ENCODE measurements at places on chromosomes 16 and 17.

DNA sequence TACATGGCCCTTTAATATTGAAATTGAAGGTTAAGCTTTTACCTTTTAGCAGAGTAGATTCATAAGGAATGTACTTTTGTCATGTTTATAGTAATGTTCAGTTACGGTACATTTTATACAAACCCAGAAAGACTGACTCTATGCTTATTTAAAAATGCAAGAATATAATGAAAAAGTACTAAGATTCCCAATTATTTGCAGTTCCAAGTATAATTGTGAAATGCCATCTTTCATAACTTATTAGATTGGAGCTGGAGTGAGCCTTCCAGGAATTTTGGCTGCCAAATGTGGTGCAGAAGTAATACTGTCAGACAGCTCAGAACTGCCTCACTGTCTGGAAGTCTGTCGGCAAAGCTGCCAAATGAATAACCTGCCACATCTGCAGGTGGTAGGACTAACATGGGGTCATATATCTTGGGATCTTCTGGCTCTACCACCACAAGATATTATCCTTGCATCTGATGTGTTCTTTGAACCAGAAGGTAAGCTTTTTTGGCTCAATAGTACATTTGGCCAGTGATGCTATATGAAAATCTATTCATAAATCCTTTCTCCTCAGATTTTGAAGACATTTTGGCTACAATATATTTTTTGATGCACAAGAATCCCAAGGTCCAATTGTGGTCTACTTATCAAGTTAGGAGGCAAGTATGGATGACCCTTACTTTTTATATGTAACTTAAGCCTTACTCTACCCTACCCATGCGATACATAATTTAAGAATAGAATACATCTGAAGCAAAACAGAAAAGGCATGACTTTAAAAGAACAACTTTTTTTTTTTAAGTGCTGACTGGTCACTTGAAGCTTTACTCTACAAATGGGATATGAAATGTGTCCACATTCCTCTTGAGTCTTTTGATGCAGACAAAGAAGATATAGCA, 4.2 kb downstream of the SRSF2 start:
- DNase-seq = no peak

- no peak for DNase-seq
Measured at GRCh38 chr17:17090642-17091103, 48.4 kb downstream of the MPRIP start.

DNA sequence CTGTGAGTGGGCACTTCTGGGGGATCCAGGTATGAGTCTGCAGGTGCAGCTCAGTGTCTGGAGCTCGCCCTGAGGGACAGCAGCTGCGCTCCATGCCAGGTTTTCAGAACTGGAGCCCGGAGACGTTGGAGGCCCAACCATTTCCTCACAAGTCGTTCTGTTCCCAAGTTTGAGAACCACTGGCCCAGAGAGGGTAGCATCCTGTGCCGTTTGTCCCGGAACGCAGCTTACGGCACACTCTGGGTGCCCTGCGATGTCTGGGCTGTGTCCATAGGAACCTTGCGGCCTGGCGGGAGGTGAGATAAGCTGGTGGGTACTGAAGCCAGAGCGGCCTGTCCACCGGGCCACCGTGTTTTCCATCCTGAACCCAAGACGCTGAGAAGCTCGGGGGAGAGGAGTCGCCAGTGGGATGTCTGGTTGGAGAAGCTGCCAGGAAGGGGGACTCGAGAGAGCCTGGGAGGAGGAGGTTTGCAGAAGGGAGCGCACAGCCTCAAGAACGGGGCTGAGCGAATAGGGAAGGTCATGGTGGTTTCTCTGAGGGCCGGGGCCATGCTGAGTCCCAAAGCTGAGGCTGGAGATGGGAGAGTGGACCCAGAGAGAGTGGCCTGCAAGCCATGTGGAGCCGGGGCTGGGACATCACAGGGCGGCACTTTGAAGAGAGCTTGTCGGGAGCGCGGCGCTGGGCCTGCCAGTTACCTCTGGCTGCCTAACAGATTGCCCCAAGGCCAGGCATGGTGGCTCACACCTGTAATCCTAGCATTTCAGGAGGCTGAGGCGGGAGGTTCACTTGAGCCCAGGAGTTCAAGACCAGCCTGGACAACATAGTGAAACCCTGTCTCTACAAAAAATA, 211.0 kb upstream of the GSE1 start:
- DNase-seq = no peak

- DNase-seq = peak; percentile 29
Measured at GRCh38 chr17:16470265-16470664, 21.7 kb downstream of the LRRC75A start.

GRCh38 chr17:8503368-8503767, 67.7 kb downstream of the NDEL1 start:
- no peak for DNase-seq

GRCh38 chr17:82127704-82128103, 29.7 kb upstream of the FASN start:
- DNase-seq = no peak

DNA sequence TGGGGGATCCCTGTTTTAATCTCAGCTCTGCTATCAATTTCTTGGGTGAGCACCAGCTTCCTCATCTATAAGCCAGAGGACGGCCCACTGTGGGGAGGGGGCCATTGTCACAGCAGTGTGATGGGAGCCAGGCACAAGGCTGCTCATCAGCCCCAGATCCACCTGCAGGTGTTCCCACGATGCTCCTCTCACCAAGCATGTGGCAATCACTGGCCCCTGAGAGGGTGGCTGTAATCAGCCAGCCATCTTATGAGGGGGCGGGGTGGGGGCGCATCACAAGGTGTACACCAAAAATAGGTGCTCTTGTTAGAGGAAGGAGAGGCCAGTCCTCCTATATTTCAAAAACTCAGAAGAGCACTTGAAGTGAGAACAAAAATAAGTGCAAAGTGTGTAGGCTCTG, 31.2 kb downstream of the HNF1B start:
- no peak for DNase-seq

DNA sequence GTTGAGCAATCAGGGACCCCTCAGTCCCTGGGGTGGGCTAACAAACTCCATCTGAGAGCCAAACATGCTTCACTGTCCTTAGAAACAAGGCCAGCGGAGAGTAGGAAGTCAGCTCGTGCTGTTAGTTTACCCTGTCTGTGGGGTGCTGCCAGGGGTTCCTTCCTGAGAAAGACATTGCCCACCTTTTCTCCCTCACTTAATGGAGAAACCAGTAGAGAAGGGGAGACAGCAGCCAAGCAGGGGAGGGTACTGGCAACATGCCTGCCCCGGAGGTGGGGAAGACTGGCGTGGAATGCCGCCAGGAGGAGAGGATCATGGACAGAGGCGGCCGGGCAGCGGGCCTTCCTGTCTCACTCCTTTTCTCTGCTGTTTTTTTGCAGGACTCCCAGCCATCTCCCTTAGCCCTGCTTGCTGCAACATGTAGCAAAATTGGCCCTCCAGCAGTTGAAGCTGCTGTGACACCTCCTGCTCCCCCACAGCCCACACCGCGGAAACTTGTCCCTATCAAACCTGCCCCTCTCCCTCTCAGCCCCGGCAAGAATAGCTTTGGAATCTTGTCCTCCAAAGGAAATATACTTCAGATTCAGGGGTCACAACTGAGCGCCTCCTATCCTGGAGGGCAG, 19.9 kb downstream of the SP2 start:
- no peak for DNase-seq

DNA sequence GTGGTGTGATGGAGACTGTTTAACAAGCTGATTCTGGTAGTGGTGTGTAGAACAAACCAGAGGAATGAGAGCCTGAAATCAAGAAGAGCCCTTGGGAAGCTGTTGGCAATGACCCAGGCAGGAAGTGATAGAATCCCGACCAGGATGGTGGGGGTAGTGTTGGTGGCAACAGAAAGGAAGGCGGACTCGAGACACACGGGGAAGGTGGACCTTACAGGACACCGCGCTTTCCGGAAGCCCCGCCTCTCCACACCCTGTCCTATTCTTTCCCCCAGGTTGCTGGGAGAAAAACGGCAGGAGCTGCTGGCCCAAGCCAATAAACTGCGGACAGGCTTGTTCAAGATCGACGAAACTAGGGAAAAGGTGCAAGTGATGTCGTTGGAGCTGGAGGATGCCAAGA, 30.0 kb upstream of the KDM6B start:
- no peak for DNase-seq

- DNase-seq = peak; percentile 52
Measured at GRCh38 chr17:70552230-70552981, 383.1 kb downstream of the KCNJ2 start.

- no peak for DNase-seq
Measured at GRCh38 chr17:82843904-82844680, 4.3 kb upstream of the ZNF750 start.

DNA sequence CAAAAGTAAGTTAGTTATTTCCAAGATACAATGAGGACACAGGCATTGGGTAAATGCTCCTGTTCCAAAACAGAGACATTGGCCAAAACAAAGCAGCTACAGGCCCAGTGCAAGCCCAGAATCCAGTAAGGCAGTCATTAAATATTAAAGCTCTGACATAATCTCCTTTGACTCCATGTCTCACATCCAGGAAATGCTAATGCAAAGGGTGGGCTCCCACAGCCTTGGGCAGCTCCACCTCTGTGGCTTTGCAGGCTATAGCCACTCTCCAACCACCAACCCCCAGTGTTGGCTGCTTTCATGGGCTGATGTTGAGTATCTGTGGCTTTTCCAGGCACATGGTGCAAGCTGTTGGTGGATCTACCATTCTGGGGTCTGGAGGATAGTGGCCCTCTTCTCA, 733.4 kb upstream of the SOX9 start:
- no peak for DNase-seq

- no peak for DNase-seq
Measured at GRCh38 chr17:32267690-32268205, 2.1 kb downstream of the RHBDL3 start.

DNA sequence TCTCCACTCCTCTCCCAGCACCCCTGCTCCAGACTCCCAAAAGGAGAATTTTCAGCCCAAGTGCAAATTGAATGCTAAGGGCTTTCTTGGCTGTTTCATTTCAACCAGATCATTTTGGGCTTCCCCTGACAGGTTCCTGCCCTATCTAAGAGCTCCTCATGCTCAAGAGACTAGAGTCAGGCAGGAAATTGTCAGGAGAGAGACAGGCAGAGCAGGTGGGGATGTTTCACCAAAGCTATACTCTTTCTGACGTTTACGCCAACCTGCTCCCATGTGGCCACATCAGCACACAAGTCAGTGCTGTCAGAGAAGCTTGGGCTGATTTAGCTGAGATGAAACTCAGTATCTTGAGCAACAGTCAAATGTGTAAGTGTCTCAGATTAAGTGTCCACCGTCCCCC, 31.4 kb downstream of the HIC1 start:
- no peak for DNase-seq

DNA sequence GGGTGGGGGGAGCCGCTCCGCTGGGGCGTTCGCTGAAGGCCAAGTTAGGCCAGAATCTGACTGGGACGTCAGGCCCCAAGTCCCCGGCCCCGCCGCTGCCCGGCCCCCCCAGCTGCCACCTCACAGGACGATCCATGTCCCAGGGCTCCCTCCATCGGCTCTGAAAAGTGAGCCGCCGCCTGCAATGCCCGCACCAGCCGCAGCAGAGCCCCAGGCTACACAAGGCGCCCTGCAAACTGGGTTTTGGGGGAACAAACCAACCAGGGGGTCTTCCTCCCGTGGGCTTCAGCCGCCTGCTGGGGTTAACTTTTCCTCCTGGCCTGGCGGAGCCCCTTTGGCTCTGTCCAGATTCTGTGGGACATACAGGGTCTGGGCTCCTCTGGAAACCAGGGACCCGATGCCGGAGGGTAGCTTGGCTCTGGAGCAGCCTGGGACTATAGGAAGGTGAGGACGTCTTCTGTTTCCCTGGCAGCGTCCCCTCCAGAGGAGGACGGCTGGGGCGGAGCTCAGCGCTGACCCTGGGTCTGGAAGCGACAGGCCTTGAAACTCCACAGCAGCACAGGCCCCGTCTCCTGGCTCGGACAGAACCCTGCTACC, 835 bp downstream of the NME4 start:
- DNase-seq = no peak

GRCh38 chr16:9404811-9405210, 313.4 kb downstream of the HAPSTR1 start:
- no peak for DNase-seq

GRCh38 chr16:81261049-81261648, 22.7 kb downstream of the BCO1 start:
- DNase-seq = no peak

DNA sequence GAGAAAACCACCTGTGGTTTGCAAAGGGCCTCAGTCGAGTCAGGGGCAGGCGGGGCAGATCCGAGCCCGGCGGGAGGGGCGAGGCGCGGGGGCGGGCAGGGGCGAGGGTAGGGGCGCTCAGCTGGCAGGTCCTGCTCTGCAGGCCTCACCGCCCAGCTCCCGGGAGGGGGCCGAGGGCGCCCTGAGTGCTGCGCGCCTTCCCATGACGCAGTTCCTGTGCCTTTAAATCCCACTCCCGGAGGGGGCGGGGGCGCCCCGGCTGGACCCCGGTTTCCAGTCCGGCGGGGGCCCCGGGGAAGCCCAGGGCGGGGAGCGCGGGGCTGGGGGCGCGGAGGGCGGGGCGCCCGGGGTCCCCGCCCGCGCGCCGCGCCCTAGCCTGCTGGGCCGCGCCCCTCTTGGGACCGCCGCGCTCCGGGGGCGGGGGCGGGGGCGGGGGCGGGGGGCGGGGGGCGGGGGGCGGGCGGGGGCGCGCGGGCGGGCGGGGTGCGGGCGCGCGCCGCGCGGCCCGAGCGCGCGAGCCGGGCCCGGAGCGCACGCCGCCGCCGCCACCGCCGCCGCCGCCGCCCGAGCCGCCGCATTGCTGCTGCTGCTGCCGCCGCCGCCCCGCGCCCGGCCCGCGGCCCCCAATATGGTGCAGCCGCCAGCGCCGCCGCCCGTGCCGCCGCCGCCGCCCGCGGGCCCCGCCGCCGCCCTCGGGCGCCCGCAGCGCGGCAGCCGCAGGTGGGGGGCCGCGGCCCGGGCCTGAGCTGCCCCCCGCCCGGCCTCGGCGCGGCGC, at the start of gene JPH3:
JPH3 (plus strand) TSS at position 508 of the 775 bp plus-strand sequence. CDS start 639 bp downstream, outside the sequence.
- no peak for DNase-seq

DNA sequence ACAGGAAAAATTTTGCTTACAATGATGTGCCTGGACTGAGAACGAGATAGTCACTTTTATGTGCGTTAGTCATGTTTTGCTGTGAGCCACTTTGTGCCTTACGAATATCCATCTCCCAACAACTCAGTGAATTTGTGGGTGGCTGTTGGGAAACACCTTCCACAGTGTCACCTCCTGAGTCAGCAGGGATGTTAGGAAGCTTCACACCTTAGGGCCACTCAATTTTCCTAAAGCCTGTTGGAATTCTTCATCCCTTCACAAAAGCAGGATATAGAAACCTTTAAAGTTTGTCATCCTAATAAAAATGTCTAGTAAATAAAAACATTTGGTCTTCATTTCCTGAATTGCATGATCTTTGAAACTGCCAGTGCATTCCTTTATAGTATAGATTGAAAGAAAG, 4.3 kb upstream of the KRTAP3-1 start:
- no peak for DNase-seq

DNA sequence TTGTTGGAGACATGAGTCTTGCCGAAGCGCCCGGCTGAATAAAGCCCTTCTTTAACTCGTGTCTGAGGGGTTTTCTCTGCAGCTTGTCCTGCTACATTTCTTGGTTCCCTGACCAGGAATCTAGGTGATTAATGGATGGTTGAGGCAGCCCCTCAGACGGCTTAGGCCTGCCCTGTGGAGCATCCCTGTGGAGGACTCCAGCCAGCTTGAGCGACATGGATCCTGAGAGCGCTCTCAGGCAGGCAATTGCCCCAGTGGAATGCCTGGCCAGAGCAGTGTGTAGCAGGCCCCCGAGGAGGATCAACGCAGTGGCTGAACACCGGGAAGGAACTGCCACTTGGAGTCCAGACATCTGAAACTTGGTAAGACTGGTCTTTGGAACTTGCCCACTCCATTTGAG, 17.3 kb upstream of the ENDOV start:
- no peak for DNase-seq

All from SHP77 (cell line).